Keratinocyte (primary cell): ENCODE measurements at places on chromosomes 13 and 19. TPM values are rescaled to one million over a fixed set of nuclear protein-coding genes. Genes with fewer than 3 reads are reported as not detected.

KIR2DL4 gene
- polyA plus RNA-seq = not detected in 3 replicates

DNA sequence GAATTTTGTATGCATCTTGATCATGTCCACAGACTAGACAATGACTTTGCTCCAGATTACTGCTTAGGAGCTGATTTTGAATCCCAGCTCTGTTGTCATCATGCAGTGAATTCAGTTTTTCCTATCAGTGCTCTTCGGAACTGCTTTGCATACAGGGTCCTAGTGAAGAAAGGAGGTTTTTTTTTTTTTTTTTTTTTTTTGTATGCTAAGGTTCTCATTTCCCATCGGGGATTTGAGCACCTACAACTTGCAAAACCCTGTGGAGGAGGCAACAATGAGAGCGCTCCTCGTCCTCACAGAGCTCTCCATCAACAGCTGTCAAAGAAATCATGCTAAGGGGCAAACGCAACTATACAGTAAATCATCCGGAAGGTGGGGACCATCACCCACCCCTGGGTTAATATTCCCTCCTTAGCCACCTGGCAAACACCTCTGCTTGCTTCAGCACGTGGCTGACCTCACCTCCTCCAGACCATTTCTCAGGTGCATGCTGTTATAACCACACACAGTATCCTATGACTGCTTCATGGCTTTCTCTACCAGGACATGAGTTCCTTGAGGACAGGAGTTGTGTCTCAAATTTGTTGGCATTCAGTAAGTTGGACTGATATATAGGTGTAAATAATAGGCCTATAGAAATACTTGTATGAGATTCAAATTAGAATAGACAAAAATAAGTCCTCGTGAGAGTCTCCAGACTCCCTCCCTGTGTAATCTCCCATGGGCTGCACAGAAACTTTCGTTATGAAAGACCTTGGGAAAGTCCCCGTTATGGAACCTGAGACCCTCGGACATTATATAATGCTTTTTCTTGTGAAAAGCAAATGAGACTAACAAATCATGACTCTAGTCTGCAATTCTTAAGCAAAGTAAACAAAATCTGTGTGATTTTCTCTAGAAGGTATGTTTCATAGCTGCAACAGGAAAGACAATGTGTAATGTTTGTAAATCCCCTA is 113.8 kb downstream of the KATNAL1 start:
- no peaks in the 10 kb centered on the region for H3K27me3 ChIP-seq
- H3K36me3 ChIP-seq = no peaks in the 10 kb centered on the region
- H3K27ac ChIP-seq = no peak overlapping the region
- H3K4me3 ChIP-seq = no peak overlapping the region

- H3K36me3 ChIP-seq = no peaks in the 10 kb centered on the region
- H3K27me3 ChIP-seq = no peaks in the 10 kb centered on the region
- no peak overlapping the region for H3K27ac ChIP-seq
- no peaks in the 10 kb centered on the region for H3K4me1 ChIP-seq
Observed at GRCh38 chr13:75931116-75931515, 295.0 kb downstream of the LMO7 start.

- no peaks in the 10 kb centered on the region for H3K27me3 ChIP-seq
- no peak for DNase-seq
- H3K27ac ChIP-seq = peak overlapping the region; percentile 99
- H3K4me3 ChIP-seq = peak overlapping the region; percentile 97
- peaks cover 36% of the 10 kb centered on the region for H3K4me1 ChIP-seq
- peaks cover 4% of the 10 kb centered on the region for H3K36me3 ChIP-seq
Observed at GRCh38 chr13:27619728-27620376, 477 bp downstream of the LNX2 start.

DNA sequence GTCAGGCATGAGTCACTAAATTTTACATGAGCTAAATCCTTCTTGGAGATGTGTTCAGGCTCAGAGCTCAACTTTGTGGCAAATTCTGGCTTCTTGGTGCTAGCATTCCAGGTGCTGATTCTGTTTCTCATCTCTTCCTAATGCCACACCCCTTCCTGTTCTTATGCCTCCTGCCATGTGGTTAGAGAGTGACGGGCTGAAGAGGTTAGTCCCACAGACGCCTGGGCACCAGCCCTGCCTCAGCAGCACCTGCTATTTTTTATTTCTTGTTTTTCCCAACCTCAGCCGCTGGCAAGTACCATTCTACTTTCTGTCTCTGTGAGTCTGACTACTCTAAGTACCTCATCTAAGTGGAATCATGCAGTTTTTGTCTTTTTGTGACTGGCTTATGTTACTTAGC is 329.5 kb downstream of the KCNRG start:
- H3K27me3 ChIP-seq = no peaks in the 10 kb centered on the region
- no peaks in the 10 kb centered on the region for H3K36me3 ChIP-seq
- no peak overlapping the region for H3K4me3 ChIP-seq
- H3K27ac ChIP-seq = no peak overlapping the region
- no peak for DNase-seq

- H3K27ac ChIP-seq = peak overlapping the region; percentile 87
- H3K4me3 ChIP-seq = peak overlapping the region; percentile 65
- no peak for DNase-seq
Observed at GRCh38 chr13:51804295-51805172, 571 bp upstream of the DHRS12 start.
